ENCODE measurements at places on chromosomes 1 and 21. TPM values are rescaled to one million over a fixed set of nuclear protein-coding genes. Genes with fewer than 3 reads are reported as not detected.
A peak's percentile ranks its signal among the peaks of the same experiment; 100 is the strongest.

Gene TNFRSF9
- total RNA-seq: 0.09 TPM

Gene DEPDC1
- not detected for total RNA-seq

Gene CLDN19
- total RNA-seq: not detected

Gene LMOD1
- 21.3 TPM for total RNA-seq

DNA sequence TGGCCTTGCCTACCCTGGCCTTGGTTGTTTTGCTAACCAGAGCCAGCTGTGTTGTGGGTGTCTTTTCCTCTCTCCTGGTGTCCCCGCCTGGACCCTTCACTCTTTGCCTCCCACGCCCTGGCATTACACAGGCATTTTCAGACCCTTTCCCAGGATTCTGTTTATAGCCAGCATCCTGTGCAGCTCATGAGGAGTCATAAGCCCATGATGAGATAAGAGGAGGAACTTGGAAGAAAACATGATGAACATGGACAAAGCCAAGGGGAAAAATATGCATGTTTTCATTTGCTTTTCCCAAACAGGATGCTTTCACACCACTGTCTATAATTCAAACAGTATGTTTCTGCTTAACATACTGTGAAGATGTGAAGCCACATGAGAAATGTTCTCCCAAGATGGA is 18.7 kb upstream of the WARS2 start:
- no peak for DNase-seq

DNA sequence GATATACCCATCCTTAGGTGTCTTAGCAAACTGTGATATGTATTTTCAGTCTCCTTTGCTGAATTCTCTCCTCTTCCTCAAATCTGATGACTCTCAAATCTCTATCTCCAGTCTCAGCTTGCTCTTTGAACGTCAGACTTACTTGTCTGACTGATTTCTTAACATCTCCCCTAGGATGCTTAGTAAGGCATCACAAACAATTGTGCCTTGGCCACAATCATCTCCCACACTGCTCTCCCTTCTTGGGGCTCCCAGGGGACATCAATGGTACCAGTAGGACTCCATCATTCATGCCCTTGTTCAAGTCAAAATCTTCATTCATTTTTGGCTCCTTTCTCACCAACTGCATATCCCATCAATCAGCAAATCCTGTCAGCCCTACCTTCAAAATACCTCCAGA is 42.0 kb downstream of the GNG12 start:
- no peak for DNase-seq

DNA sequence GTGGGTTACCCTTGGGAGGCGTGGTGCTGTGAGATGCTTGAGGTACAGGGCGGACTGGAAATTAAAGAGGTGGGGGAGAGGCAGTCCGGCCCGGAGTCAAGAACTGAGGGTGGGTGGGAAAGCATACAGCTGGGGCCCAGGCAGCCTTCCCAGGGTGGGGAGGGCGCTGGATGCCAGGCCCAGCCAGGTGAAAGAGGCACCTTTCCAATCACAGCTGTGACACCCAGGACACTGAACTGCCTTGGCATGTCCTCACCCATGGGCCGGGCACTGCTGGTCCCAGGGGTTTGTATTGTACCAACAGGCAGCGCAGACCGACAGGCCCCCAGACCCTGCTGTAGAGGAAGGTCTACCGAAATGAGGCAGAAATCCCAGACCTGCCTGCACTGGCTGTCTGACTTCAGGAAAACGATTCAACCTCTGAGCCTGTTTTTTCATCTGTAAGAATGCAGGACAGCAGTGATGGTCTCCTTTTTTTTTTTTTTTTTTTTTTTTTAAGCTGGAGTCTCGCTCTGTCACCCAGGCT is 9.1 kb downstream of the SLC30A2 start:
- no peak for DNase-seq

DNA sequence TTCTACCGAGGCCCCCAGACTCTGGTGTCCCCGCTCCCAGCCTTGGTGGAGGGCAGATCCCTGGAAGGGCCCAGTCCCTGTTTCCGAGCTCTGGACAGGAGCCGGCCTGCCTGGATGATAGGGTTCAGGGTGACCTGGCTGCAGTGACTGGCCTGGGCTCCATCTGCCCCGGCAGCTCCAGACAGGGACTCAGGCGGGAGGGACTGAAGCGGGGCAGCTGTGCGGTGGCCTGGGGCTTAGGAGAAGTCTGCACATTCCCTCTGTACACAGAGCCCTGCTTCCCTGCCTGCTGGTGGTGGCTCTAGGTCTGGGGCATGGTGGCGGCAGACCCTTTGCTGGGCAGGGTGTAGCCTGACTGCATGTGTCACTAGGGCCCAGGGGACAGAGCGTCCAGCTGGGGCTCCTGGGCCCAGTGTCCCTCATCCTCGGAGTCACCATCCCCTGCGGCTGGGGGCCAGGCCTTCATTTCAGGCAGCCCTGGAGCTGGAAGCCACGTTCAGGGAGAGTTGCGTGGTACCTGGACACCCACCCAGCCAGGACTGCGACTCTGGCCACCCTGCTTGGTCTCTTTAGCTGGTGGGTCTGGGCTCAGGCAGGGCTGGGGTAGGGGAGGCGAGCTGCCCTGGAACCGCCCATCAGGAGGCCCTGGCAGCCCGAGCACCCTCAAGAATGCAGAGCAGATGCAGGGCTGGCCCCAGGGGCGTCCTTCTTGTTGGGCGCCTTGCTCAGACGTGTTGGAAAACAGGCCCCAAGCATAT is 9.6 kb downstream of the ARHGEF16 start:
- peak; percentile 6 for DNase-seq

All from left cardiac atrium (tissue), 4 donors.